ENCODE measurements at places on chromosomes 6 and 20. TPM values are rescaled to one million over a fixed set of nuclear protein-coding genes. Genes with fewer than 3 reads are reported as not detected.

Gene ZNF311
- polyA plus RNA-seq: 1.2 TPM

Gene TOMM6
- polyA plus RNA-seq: 236 TPM

DNA sequence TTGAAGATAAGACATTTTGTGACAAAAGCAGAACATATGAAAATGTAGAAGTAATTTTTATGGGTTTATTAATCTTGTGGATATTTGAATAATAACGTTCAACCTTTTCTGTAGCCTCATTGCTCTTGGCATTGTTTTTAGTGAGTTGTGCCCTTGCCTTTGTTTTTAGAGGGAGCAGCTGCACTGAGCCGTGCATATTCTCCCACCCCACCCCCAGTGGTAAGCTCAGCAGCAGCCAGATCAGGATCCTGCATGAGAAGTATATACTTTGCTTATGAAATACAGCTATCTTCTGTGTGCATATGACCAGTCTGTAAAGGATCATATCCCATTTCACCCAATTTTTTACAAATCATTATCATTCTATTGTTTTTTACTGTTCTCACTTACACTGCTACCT is 184.2 kb downstream of the COL9A1 start:
- no peak for DNase-seq
- no peak overlapping the region for H3K27ac ChIP-seq
- H3K4me1 ChIP-seq: no peaks in the 10 kb centered on the region
- H3K4me3 ChIP-seq: no peak overlapping the region

- no peaks in the 10 kb centered on the region for H3K27me3 ChIP-seq
- no peaks in the 10 kb centered on the region for H3K4me1 ChIP-seq
- no peak for DNase-seq
- H3K36me3 ChIP-seq: no peaks in the 10 kb centered on the region
- H3K27ac ChIP-seq: no peak overlapping the region
Measured at GRCh38 chr6:157519255-157520116, 138.5 kb downstream of the ZDHHC14 start.

DNA sequence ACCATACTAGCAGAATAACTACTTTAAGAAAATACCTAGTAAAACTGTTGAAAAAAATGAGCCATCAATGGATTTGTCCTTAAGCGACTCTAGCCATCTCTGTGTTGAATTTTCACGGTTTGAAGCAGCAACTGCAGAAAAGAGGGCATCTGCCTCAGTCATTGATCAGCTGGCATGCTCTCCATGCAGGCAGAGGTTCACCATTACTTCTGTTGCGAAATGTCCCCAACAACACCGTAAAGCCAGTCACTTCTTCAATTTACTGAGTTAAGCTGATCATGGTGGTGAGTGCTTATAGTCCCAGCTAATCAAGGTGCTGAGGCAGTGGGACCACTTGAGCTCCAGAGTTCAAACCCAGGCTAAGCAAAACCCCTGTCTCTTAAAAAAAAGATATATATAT is 11.1 kb downstream of the TPD52L1 start:
- H3K27ac ChIP-seq: no peak overlapping the region
- H3K4me3 ChIP-seq: no peak overlapping the region
- no peaks in the 10 kb centered on the region for H3K36me3 ChIP-seq
- H3K4me1 ChIP-seq: peaks cover 1% of the 10 kb centered on the region
- no peaks in the 10 kb centered on the region for H3K27me3 ChIP-seq

GRCh38 chr6:168583821-168584220 is 142.8 kb downstream of the SMOC2 start:
- no peaks in the 10 kb centered on the region for H3K36me3 ChIP-seq
- H3K27me3 ChIP-seq: no peaks in the 10 kb centered on the region
- no peak overlapping the region for H3K4me3 ChIP-seq
- H3K4me1 ChIP-seq: peaks cover under 1% of the 10 kb centered on the region

GRCh38 chr20:59003836-59004492 is 3.1 kb downstream of the CTSZ start:
- H3K27ac ChIP-seq: no peak overlapping the region
- peak; percentile 64 for DNase-seq
- peaks cover 4% of the 10 kb centered on the region for H3K36me3 ChIP-seq
- no peak overlapping the region for H3K4me3 ChIP-seq
- H3K4me1 ChIP-seq: no peaks in the 10 kb centered on the region
- H3K27me3 ChIP-seq: no peaks in the 10 kb centered on the region
